ENCODE measurements at places on chromosomes 6 and 20.
A peak's percentile ranks its signal among the peaks of the same experiment; 100 is the strongest.

GRCh38 chr6:149471801-149472200, 13.0 kb downstream of the ZC3H12D start:
- DNase-seq: no peak

DNA sequence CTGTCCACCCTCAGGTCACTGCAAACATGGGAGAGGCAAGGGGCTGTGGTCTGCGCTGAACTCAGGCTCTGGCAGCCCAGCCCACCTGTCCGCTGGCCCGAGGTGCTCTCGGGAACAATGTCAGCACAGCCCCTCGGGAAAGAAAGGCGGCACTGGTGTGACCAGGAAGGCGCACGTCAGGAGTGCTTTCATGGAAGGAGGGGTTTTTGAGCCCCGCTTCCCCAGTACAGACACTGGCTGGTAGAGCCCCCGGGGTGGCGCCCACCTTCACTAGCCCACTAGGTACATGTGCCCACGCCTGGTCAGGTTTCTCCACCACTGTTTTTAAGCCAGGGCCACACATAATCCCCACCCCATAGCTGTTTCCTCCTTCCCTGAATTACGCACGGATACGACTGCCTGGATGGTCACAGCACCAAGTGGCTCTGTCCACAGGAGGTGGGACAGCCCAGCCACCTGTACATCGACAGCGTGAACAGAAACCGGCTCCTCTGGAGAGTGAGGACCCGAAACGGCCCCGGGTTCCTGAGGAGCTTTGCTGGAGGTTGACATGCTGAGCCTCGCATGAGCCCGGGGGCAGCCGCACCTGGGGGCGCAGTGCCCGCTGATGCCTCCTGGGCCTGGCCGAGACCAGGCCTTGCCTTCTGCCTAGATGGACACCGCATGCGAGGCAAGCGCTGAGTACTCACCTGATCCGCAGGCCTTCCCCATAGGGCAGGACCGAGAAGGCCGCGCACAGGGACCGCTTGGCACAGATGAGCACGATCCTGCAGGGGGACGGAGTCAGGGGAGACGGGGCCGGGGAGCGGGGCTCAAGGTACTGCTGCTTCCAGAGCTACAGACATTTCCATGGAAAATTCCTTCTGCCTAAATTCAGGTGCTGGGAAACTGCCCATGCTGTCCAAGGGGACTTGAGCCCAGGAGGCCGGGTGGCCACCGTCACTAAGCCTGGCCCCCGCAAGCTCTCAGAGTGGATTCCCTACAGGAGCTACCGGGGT, 7.6 kb downstream of the RPS21 start:
- no peak for DNase-seq

DNA sequence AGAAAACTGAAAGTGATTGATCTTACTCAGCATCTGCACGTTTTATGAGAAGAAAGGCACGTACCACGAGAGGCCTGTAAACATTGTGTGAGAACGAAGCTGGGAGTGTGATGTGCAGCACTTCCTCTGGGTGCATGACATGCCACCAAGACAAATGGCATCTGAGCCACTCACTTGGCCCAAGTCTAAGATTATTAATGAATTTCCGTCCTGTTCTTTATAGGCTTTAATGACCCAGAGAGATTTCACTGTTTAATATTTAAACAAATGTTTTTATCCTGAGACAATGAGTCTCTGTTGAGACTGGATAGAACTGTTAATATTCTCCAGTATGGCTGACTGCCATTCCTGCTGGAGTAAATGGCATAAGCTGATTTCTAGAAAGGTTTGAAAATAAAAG, 172.6 kb upstream of the PHACTR1 start:
- no peak for DNase-seq

- no peak for DNase-seq
These were observed 1.3 kb downstream of the ASF1A start for GRCh38 chr6:118895261-118895560.

DNA sequence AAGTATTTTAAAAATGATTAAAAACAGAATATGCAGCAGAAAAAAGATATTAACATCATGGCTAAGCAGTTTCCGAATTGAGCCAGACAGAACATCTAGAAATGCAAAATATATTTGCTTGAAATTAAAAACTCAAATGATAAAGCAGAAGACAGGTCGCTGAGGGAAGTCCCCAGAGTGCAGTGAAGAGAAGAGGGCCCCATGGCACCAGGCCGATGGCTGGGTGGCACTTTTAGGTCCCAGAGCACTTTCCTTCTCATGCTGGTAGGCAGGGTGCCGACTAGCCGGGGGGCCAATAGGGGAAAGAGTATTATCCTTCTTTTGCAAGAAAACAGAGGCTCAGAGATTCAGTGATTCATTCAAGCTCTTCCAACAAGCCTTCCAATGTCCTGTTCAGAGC, 58.9 kb downstream of the MYH7B start:
- DNase-seq: no peak

- no peak for DNase-seq
These were observed 1.7 kb upstream of the SIGLEC1 start for GRCh38 chr20:3714092-3714491.

DNA sequence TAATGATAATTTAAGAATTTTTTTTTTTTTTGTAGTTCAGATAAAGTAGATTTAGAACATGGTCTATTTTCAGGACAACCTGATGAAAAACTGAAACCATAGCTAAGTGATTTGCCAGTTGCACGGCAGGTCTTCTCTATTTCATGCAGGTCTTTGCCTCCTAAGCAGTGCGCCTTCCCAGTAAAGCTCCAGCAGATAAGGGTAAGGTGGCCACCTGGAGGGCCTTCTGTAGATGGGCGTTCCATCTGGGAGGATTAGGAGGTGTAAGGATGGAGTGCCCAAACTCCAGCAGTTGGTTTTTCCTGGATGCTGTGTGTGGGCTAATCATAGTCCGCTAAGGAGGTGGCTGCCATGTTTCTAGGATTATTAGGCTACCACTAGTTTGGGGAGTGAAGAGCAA, 107.1 kb downstream of the ARID1B start:
- DNase-seq: no peak

DNA sequence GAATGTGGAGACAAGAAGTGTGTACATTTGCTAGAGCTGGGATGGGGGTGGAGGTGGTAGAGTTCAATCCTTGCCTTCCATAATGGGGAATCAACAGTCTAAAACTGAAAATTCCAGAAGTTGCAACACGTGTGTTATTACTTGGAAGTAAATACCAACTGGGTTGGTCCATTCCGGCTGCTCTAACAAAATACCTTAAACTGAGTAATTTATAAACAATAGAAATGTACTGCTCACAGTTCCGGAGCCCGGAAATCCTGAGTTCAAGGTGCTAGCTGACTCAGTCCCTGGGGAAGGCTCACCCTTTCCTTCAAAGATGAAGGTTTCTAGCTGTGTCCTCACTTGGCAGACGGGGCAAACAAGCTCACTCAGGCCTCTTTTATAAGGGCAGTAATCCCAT, 59.0 kb downstream of the RIN2 start:
- no peak for DNase-seq

DNA sequence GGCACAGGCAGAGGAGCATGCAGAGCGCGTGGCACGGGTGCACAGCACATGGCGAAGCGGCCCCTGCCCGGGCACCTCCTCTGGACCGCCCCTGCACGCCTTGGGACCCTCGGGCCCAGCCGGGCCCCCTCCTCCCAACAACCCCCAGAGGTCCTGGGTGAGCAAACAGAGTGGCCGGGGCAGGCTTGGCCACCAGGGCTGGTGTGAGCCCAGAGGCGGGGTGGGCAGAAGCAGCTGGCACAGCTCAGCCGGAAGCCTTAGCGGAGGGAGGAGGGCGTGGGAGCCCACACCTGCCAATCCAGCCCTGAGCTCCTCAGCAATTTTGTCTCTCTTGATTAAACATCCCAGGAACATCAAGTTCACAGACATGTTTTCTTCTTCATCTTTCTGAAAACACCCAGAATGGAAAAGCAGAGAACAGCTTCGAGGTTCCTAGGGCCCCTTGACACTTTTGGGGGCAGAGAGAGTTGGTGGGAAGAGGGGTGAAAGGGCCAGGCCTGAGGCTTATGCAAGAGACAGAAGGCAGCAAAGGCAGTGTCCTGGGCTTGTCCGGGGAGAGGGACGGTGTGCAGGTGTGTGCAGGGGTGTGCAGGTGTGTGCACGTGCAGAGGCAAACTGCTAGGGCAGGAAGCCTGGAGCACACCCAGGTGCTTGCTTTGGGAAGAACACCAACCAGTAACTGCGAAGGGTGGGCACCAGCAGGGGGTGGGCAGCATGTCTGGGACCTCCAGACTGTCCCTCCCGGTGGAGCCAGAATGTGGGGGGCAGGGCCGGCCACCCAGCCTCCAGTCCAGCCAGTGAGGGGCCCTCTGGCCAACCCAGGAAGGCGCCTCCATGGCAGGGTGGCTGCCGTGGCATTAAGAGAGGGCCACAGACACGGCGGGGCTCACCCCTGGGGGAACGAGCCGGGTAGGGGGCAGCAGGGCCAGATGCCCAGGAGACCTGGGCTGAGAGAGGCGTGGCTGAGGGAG, 4.8 kb downstream of the HRH3 start:
- no peak for DNase-seq

- DNase-seq: peak; percentile 77
These were observed 17.5 kb upstream of the FAM110A start for GRCh38 chr20:815914-816606.

DNA sequence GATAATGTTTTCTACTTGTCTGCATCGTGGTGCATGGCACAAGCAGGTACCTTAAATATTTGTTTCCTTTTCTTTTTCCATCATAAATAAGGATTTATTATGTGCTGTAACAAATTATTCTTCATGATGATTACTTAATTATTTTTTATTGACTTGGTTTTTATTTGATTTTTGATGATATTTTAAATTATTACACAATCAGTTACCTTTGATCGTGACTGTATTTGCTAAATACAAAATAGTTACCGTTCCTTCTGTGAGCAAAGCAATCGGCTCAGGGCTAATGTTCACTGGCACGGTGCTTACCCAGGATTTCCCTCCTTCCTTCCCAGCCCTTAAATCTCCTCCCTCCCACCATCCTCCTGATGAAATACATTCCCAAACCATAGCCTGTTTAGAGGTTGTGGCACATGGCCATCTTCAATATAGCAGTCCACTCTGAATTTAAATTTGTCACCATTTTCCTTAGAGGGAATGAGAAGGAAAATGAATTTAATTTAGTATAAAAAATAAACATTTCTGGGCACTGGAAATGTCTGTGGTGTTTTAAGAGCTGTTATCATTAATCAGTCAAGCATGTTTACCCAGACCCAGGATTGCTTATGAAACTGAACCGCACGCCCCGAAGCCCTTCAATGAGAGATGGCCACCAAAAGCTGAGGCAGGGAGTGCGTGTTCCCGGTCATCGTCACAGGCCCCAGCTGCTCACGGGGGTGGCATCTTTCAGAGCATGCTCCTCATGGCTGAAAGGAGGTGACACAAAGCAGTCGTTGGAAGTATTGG, 23.0 kb upstream of the EXOC2 start:
- no peak for DNase-seq

GRCh38 chr20:48266571-48266970, 481.3 kb upstream of the SULF2 start:
- DNase-seq: no peak

GRCh38 chr20:34058831-34059230, 53.2 kb downstream of the EIF2S2 start:
- peak; percentile 23 for DNase-seq

- no peak for DNase-seq
These were observed 58.5 kb downstream of the TULP4 start for GRCh38 chr6:158370805-158371204.

DNA sequence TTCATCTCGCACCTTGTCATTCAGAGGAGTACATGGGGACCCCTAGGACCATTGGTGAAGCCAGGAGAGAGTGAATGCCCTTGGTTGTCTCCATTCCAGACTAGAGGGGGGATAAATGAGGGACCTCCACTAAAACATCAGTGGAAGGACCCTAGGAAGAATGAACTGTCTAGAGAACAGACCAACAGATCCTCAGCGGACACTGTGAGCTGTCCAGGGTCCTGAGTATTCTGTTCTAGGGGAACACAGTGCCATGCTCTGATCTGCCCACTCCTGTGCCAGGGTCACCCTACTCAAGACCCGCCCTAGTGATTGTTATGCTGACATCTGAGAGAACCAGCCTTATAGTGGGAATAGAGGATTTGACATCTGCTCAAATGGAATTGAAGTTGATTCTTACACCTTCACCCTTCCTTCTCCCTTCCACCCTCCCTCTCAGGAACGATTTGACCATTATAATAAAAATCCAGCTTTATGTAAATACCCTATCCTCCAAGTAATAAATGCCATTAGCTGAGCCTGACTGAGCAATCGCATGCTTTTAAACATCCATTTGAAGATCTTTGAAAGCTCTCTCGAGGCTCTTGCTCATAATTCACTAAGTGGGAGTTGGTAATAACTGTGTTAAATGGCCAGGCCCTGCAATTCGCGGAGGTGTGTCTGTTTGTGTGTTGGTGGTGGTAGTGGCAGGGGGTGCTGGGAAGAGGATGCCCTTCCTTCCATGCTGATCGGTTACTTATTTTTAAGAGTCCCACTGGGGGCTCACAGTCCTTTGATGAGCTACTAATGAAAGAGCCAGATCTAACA, 43.6 kb upstream of the SLC32A1 start:
- DNase-seq: peak; percentile 55

DNA sequence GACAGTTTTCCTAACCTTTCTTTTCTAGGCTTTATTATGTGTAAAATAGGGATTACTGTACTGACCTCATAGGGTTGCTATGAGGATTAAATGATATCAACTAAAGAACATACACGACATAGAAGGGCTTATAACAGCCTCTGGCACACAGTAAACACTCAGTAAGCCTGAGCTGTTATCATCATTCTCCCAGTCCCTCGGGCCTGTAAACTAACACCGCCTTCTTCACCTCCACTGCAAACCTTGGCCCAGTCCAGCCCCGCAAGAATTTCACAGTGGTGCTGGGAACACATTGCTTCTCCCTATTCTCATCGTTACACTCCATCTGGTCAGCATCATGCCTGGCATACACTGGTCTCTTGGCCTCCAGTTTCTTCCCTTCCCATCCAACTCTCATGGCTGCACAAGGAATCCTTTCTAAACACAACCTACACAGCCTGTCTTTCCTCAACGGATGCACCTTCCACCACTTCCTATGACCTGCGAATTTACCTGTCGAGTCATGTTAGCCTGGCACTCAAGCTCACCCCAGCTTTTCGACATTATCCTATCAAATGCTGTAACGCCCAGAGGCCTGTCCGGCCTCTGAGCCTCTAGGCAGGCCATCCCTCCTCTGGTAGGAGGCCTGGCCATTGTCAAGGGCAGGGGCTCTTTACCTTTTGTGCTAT, 92.1 kb downstream of the FYN start:
- no peak for DNase-seq

DNA sequence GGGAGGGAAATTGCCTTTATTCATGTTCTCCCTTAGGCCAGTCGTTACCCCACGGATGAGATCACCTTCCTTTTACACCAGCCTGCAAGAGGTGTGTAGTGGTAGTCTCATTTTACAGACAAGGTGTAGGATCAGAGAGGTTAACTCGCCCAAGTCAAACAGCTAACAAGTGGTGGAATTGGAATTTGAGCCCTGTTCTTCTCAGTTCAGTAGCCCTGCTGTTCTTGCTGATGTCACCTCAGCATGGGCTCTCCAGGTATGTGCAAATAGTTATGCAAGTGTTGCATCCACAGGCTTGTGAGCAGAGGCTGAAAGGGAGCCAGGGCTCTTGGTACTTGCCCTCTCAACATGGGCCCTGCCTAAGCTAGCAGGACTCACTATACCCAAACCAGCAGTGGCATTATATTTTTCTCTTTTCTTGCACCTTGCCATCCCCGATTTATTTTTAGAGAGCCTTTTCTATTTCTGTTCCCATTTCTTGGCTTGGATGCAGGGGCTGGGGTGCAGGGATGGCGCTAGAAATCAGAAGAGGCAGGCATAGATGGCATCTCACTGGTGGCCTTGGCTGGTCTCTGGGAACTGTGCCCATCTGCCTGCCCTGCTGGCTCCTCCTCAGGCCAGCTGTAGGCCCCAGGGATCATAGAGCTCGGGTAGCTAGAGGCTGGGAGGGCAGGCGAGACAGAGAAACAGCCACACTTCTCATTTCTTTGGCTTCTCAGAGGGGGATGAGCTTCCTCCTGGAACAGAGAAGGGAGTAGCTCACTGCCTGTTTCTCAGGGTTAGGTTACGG, 18.2 kb downstream of the PPARD start:
- no peak for DNase-seq
